D721Med (cell line): ENCODE measurements at places on chromosomes 2 and 18.

DNA sequence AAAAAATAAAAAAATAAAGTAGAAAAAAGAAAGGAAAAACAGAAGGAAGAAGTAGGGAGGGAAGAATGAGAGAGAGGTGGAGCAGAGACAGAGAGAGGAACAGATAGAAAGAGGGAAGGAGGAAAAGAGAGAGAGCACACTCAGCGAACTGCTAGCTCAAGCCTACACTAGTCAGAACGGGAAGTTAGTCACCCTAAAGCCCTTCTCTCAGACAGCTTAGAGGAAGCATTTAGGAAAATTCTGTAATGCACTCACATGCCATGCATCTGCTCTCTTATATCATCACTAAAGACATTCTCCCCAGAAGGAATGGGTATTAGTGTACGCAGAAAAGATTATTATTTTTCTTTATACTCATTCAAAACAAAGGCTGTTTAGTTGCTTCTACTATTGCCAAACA lies 68.1 kb upstream of the SULT1C3 start:
- DNase-seq = no peak

DNA sequence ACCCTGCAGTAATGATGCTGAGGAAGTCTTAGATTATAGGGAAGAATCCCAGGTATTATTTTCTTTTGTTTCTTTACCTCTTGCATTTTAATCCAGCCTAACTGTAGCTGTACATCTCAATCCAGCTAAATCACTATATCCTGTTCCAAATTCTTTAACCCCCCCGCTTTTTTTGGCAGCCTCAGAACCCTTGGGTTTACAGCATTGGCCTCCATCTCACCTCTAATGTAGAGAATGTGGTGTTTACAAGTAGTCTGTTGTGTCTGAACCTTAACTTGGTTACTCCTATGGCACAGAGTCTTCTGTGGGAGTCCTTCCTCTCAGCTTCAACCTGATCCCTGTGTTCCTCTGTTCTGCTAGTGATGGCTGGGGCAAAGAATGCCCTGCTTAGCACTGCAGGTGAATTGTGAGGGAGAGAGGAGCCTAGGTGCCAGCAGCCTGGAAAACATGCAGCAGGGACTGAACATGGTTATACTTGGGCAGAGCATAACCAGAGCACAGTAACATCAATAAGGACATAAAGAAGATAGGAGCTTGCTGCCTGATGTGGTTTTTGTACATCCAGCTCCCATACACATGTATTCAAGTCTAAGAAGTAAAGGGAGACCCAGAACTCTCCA lies 130.2 kb downstream of the FAM124B start:
- no peak for DNase-seq

- no peak for DNase-seq
Measured at GRCh38 chr2:152171718-152172117, 3.8 kb downstream of the STAM2 start.

DNA sequence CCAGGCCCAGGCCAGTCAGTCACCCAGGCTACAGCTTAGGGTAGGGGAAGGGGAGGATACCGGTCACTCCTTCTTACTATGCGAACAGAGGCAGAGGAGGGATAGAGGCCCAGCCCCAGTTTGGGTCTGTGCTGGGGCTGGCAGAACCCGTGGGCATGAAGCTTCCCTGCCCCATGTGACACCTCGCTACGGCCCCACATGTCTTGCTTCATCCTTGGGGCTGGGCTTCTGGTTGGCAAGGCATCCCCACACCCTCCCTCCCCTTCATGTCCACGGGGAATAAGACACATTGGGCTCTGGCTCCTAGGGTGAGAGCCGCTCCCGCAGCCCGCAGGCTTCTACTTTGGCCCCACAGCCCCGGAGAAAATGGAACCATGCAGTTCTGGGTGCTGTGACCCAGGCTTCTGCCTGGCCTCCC lies 32.4 kb downstream of the HS1BP3 start:
- DNase-seq = no peak

GRCh38 chr2:22748909-22749308 lies 636.1 kb upstream of the KLHL29 start:
- DNase-seq = no peak

DNA sequence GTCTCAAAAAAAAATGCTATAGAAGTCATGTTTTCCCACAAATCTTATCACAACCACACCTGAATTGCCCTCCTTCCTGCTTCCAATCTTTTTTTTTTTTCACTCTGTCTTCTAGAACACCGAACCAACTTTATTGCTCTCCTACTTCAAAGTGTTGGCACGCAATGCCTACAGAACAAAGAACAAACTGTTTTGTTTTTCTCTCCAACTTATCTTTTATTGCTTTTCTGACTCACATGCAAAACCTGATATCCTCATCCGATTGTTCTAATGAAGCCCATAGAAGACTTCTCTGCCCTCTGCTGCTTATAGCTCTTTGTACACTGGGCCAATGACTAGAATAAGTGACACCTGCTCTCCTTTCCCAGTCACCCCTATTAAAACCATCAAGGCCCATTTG lies 602.8 kb downstream of the EPHA4 start:
- DNase-seq = no peak

GRCh38 chr2:144583741-144584453 lies 64.0 kb upstream of the ZEB2 start:
- no peak for DNase-seq

DNA sequence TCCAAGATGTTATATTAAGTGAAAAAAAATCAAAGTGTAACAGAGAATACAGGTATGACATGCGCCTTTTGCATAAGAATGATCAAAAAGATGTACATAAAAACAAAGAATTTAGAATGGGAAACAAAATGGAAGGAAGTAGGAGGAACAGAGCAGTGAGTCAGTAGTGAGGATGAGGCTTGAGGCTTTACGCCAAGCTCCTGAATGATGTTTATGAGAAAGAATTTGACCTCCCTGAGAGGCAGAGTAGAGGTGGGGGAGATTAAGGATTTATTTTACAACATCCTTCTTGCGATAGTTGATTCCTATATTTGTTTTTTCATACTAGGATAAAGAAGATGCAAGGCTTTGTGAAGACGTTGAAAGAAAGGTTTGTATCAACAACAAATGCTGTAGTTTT lies 81.4 kb downstream of the DCDC2C start:
- no peak for DNase-seq

- no peak for DNase-seq
Measured at GRCh38 chr2:163662141-163662780, 73.5 kb downstream of the FIGN start.

DNA sequence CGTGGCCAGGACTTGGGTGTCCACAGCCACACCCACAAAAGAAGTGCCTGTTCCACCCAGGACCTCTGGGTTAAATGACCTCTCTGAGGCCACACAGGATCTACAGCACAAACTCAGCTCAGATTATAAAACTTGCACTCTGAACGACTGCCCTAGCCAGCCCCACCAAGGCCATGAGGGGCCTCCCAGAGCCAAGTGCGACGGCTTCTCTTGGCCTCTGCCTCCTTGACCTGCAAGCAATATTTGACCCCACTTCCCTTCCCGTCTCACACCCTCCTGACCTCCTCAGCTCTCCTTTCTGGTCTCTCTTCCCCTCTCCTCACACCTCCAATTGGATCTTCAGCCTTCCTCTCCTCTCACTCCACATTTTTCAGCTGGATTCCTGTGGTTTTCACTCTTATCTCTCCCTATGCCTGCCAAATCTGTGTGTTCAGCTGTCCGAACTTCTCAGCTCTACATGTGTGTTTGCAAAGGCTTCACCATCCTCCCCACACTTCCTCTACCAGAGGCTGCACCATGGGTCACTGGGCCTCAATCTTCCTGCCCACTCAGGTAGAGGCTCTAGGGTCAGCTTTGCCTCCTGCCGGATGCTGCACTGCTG lies 25.3 kb upstream of the STEAP3 start:
- no peak for DNase-seq

- DNase-seq = no peak
Measured at GRCh38 chr2:176804392-176804791, 408.2 kb upstream of the HNRNPA3 start.

- DNase-seq = no peak
Measured at GRCh38 chr2:55550368-55551102, 31.0 kb downstream of the CFAP36 start.

- DNase-seq = no peak
Measured at GRCh38 chr2:222240676-222241049, 58.1 kb downstream of the PAX3 start.

DNA sequence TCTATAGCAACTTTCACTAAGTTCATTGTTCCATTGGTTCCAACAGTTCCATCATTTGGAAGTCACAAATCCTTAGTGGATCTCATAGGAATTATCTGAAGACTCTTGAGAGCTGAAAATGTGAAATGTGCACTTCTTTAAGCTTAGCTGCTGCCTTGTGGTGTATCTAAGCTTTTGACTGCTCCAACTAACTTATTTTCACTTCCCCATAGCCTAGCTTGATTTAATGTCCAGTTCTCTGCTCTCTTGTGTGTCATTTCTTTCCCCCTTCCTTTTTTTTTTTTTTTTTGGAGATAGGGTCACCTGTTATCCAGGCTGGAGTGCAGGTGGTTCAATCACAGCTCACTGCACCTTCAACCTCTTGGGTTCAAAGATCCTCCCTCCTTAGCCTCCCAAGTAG lies 34.9 kb upstream of the CD302 start:
- no peak for DNase-seq

DNA sequence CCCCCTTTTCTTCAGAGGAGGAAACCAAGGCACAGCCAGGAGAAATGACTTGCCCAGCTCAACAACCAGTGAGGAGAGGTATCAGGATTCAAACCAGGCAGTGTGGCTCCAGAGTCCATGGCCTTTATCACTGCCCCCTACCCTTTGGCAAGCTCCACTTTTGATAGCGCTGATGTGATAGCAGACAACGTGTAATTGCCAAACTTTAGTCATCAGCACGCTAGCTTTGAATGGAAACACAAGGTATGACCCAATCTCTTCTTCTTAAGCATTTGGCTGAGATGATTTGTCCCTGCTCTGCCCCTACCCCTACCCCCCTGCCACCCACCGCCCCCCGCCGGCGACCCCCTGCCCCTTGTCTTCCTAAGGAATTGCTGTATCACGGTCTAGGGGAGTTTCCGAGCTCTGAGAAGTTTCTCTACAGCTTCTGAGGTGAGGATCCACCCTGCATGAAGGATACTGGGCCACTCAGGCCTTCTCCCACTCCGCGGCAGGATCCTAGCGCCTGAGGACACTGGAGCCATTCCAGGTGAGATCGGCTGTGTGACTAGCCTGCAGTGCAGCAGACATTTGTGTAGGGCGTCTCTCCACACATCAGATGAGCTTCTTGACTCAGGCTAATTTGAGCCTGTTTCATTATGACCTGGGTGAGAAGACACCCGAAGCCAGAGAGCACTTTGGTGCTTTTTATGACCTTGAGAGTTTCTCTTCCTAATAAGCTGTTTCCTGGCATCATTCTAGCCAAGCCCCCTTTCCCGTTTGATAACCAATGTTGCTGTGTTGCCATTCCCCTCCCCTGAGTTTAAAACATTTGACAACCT lies 75.1 kb upstream of the MAP4K4 start:
- DNase-seq = no peak

DNA sequence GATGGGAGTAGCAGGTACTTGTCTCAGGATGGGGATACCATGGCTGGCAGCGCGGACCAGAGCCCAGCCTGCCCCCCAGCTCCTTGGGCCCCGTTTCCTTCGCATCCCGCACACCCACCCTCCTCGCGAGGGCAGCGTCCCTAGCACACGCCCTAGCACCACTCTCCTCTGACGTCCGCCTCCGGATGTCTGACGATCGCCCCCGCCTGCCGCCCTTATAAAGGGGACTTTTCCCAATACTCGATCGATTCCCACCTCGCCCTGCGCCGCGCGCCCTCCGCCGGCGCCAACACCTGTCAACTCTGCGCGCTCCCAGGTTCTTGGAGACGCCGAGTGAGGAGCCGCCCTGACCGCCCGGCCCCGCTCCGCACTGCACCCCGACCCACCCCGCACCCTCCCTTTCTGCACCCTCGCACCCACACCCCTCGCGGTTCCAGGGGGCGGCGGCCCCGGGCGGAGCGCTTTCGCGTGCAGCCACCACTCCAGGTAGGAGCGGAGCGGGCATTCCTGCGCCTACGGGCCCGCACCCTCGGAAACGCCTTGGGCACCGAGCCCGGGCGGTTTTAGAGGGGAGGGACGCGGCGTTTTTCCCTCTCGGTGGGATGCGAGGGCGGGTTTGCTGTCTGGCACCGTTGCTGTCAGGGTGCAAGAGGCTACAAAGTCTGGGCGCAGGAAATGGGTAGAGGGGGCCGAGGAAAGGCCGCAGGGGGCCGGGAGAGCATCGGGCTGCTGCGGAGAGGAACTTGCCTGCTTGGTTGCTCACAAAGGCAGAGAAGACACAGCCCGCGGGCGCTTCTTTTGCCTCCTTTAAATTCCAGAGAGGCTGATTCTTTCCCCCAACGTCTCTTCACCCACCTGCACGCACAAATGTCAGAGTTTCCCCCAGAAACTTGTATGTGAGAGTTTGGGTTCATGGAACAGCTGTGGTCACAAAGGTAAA lies at the start of gene SLC5A7:
Gene SLC5A7 (plus strand): TSS at position 247 of the 940 bp plus-strand sequence. CDS start 1,632 bp downstream, outside the sequence.
- DNase-seq = no peak

DNA sequence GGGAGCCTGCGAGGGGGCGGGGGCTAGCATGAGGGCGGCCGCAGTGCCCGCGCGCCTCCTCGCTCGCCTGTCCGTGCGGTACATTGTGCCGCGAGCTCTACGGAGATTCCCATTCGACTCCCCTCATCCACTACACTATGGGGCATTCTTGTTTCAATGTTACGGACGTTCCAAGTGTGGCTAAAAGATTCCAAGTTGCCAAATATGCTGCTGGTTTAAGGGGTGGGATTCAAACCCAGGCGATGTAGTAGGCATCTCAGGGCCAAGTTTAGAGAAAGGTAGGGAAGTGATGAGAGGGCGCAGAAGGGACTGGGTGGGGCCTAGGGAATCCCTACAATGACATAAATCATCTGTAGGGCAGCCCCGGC lies 10.0 kb upstream of the CRYBA2 start:
- no peak for DNase-seq

- DNase-seq = no peak
Measured at GRCh38 chr2:25301453-25302352, 40.0 kb downstream of the DNMT3A start.

DNA sequence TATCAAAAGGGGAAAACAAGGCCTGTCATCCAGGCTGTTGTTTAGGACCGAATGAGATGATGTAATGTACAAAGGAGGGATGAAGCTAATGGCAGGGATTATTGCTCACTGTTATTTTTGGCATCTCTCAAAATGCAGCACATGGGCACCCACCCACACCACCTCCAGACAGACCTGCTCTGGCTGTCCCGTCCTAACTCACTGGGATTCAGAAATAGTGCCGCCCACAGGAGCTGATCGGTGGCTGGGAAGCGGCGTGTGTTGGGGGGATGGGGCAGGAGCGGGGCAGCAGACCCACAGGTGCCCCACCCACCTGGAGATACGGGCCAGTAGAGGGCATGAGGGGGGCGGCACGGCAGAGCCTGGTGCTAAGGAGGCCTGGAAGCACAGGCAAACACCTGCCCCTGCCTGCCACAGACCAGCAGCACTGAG lies 52.2 kb downstream of the CRACDL start:
- no peak for DNase-seq

GRCh38 chr2:198717451-198717850 lies 740.3 kb downstream of the SATB2 start:
- no peak for DNase-seq

- no peak for DNase-seq
Measured at GRCh38 chr18:67540559-67540958, 24.0 kb upstream of the DSEL start.

- no peak for DNase-seq
Measured at GRCh38 chr2:8154936-8155335, 526.9 kb upstream of the ID2 start.
